ENCODE measurements at places on chromosomes 2 and 18.

GRCh38 chr18:23662309-23663263, at the start of gene ANKRD29:
TSS of gene ANKRD29 (minus strand) at chr18:23662911. CDS start at chr18:23662730, 181 bp downstream.
- DNase-seq, result peak; percentile 20

DNA sequence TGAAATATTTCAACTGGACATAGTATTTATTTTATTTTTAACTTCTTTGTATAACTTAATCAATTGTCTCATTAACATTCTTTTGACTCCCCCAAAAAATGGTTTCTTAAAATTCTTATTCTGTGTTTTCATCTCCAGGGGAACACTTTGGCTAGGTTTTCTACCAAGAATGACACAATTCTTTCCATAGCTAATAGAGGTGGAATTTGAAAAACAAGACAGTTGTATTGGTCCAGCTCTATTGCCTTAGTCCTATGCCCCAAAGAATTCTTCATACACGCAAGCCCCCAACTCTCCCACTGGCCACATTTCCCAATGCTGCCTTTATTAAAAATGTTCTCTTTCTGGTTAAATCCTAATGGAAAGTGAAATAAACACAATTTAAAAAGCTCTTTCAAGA, 104.7 kb upstream of the PKDCC start:
- DNase-seq, result no peak

DNA sequence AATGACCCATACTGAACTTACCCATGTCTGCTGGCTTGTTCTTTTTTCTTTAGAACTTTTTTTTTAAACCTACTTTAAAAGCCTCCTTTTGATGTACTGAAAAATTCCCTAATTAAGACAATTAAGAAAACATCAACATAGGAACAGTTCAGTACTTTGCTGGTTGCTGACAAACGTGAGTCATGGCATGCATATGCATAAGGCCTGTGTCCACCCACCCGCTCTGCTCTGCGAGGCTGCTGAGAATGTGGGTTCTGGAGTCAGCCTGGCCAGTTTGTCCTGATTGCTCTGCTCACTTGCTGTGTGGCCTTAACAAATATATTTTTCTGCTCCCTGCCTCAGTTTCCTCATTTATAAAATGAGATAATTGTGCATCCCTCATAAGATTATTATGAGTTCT, 27.3 kb downstream of the LAMA3 start:
- DNase-seq, result no peak

DNA sequence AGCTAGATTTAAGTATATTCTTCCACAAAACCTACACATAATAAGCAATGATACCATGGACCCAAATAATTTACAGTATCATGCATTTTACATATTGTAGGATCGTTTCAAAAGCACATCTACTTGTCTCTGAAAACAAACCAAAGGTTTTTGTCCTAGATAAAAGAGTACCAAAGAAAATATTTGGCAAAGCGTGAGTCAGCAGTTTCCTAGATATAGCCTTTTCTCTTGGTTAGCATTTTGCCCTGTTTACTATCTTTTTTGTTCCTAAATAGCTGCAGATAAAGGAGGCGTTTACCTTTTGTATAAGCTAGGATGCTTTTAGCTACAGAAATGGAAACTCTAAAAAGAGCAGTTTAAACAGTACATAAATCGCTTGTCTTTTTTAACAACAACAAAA, 305.8 kb upstream of the GULP1 start:
- DNase-seq, result no peak

GRCh38 chr18:33232318-33232626, 208.2 kb downstream of the CCDC178 start:
- no peak for DNase-seq

GRCh38 chr18:45677276-45677807, 46.6 kb upstream of the SLC14A1 start:
- no peak for DNase-seq

DNA sequence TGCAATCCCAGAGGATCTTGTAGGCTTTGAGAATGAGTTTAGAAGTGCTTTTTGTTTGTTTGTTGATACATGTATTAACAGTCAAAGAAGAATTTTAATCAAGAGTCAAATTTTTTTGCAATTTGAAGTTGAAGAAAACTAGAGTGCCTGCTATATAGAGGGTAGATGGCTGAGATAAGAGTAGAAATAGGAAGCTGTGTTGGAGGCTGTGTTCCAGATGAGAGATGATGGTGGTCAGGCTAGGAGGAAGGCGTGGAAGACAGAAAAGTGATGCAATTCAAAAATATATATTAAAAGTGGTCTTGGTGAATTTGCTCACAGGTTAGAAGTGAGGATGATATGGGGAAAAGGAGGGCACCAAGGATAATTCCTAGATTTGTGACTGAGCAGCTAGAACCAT, 978.3 kb downstream of the BCL11A start:
- DNase-seq, result no peak

GRCh38 chr2:2102866-2103653, 228.0 kb downstream of the MYT1L start:
- DNase-seq, result no peak

GRCh38 chr2:114079366-114080004, 189.6 kb downstream of the ACTR3 start:
- no peak for DNase-seq

- no peak for DNase-seq
Measured at GRCh38 chr2:4908461-4908860, 783.7 kb upstream of the SOX11 start.

GRCh38 chr18:60329131-60329530, 43.4 kb downstream of the MC4R start:
- no peak for DNase-seq

GRCh38 chr2:36658277-36658748, 38.2 kb upstream of the VIT start:
- no peak for DNase-seq

DNA sequence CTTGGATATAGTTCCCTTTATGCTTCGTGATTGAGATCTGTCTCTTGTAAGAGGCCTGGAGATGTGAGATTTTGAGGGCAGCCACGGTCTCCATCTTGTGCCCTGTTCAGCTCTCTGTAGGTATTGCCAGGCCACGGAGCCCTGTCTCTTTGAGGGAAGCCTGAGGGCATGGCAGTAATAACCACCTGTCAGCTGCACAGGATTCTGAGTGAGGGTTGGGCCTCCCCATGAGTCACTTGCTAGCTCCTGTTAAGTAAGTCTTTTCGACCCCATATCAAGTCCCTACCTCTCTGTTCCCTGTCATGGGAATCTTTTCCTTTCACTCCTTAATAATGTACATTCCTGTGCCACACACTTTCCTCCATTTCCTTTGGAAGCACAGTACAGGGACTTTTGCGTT, 20.4 kb downstream of the LYPD6B start:
- no peak for DNase-seq

DNA sequence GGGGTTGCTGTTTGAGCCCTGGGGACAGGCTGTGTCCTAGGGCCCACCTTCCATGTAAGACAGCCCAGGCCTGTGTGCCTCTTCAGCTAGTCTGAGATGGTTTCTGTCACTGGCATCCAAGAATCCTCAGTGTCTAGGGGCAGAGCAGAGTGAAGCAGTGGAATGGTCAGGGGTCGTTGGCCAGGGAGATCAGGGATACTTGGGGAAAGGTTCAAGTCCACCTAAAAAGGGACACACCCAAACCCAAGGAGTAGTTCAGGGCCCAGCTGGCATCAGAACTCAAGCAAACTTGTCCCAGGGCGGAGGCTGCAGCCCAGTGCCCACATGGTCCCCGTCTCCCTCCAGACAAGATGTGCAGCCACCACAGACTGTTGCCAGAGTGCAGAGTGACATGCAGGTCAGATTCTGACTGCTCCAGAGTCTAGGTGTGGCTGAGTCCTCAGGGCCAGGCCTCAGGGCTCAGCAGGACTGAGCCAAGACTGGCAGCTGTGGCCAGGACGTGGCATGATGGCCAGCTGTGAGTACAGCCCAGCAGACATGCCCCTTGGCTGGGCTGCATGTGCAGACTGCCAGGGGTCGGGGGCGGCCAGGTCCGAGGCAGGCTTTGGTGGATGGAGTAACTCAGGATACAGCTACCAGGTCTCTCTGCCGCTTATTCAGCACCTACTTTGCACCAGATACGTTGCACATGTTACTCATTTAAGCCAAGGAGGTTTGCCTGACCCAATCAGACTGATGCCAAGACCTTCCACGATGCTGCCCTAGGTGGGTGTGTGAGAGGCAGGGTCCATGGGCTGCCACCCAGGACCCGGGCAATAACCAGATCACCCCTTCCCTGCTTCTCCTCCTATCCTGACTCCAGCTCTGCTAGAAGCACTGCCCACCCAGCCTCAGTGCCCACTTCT, 146.6 kb downstream of the SMAD7 start:
- no peak for DNase-seq

- no peak for DNase-seq
Measured at GRCh38 chr2:58798676-58799208, 557.6 kb upstream of the FANCL start.

- DNase-seq, result no peak
Measured at GRCh38 chr2:216849987-216850386, 9.9 kb downstream of the TNP1 start.

- DNase-seq, result no peak
Measured at GRCh38 chr2:83850071-83850725, 608.9 kb downstream of the SUCLG1 start.

All from stimulated activated CD4-positive, alpha-beta T cell treated with anti-CD3 and anti-CD28 coated beads, TNF-alpha, amount 100 ng/mL, for 48 hours (primary cell).